ENCODE measurements at places on chromosomes 4 and X.

DNA sequence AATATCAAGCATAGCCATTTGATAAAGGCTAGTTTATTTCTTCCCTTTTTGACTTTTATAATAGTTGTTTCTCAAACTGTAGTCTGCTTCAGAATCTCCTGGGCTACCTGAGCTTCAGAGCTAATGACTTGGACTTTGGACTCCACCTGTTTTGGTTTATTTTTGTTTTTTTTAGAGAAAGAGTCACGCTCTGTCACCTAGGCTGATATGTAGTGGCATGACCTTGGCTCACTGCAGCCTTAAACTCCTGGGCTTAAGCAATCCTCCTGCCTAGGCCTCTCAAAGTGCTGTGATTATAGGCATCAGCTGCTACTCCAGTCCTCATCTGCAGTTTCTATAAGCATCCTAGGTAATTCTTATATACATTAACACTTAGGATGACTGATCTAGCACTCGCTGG is 90.5 kb downstream of the DDIT4L start:
- no peaks in the 10 kb centered on the region for H3K36me3 ChIP-seq
- DNase-seq: no peak
- H3K4me3 ChIP-seq: no peak overlapping the region
- no peaks in the 10 kb centered on the region for H3K27me3 ChIP-seq

- no peak overlapping the region for H3K27ac ChIP-seq
- H3K4me3 ChIP-seq: no peak overlapping the region
- no peaks in the 10 kb centered on the region for H3K36me3 ChIP-seq
- no peak for DNase-seq
- H3K4me1 ChIP-seq: peaks cover 69% of the 10 kb centered on the region
Measured at GRCh38 chr4:15238720-15239119, 189.1 kb upstream of the C1QTNF7 start.

DNA sequence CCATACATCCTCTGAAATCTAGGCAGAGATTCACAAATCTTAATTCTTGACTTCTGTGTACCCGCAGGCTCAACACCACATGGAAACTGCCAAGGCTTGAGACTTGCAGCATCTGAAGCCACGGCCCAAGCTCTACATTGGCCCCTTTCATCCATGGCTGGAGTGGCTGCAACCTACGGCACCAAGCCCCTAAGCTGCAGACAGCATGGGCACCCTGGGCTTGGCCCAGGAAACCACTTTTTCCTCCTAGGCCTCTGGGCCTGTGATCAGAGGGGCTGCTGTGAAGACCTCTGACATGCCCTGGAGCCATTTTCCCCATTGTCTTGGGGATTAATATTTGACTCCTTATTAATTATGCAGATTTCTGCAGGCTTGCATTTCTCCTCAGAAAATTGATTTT is 457.9 kb downstream of the GRIA2 start:
- peaks cover 9% of the 10 kb centered on the region for H3K4me1 ChIP-seq
- no peak for DNase-seq
- no peak overlapping the region for H3K27ac ChIP-seq
- H3K27me3 ChIP-seq: no peaks in the 10 kb centered on the region
- H3K4me3 ChIP-seq: no peak overlapping the region

- H3K27me3 ChIP-seq: no peaks in the 10 kb centered on the region
- H3K36me3 ChIP-seq: no peaks in the 10 kb centered on the region
- H3K27ac ChIP-seq: no peak overlapping the region
Measured at GRCh38 chrX:68415316-68415715, 18.0 kb downstream of the OPHN1 start.
